Left lobe of liver (tissue), 2 donors: ENCODE measurements at places on chromosomes 4 and X. TPM values are rescaled to one million over a fixed set of nuclear protein-coding genes. Genes with fewer than 3 reads are reported as not detected.

DNA sequence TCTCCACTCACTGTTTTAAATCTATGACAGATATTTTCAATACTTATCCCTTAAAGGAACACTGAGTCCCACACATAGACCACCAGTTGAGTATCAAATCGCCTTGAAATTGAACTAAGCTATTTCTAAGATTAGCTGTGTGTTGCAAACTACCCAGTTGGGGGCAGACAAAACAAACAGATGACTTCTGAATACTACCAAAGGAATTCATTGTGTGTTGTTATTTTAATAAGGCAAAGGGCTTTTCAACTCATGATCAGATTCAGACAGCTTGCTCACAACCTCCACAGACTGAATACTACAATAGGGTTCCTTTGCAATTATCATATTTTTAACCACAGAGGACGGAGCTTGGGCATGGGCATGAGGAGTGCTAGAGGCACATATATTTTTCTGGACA lies 283.0 kb upstream of the GPC4 start:
- DNase-seq: no peak

- DNase-seq: no peak
These were observed 47.7 kb upstream of the FAM9A start for GRCh38 chrX:8848911-8849310.

DNA sequence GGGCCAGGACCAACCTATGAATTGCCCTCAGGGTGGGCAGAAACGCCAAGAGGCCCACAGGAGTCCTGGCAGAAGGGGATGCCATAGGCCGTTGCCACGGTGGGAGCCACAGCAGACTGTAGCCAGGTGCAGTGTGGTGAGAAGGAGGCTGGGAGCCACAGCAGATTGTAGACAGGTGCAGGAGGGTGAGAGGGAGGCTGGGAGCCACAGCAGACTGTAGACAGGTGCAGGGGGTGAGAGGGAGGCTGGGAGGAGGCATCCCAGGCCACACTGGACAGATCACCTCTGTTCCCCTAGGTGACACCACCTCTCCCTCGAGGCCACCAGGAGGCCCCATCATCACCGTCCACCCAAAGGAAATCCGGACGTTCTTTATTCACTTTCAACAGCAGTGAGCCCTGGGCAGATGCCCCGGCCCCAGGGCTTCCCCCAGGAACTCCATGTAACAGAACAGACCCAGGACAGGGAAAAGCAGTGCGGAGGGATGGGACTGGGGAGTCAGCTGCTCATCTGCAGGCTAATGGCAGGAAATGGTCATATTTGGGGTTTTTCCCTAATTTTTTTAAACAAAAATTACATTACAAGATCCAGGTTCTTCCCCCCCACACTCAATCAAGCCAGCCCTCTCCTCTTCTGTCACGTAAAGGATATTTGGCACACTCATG lies 19.5 kb upstream of the MRFAP1 start:
- no peak for DNase-seq

- DNase-seq: no peak
These were observed 27.7 kb downstream of the ABCG2 start for GRCh38 chr4:88130544-88131305.

DNA sequence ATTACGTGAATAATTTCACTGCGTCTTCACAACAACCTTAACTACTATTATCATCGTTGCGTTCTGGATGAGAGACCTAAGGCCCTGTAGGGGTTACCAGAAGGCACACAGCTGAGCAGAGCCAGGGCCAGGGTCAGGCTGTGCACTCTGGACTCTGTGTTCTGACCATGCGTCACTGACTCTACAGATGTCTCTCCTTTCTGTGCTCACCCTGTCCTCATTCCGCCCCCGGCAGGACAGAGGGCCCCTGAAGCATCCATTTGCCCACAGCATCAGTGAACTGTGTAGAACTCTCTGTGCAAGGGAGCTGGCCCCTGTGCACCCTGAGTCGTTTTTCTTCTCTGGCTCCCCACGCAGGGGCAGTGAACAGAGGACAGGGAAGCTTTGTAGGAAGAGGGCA lies 21.3 kb downstream of the GPKOW start:
- DNase-seq: peak; percentile 80

- no peak for DNase-seq
These were observed 96.8 kb upstream of the FRAS1 start for GRCh38 chr4:77960367-77960766.

- no peak for DNase-seq
These were observed 105.9 kb upstream of the SCOC start for GRCh38 chr4:140267576-140267975.

GRCh38 chr4:100165809-100166208 lies 24.5 kb downstream of the DDIT4L start:
- DNase-seq: no peak

DNA sequence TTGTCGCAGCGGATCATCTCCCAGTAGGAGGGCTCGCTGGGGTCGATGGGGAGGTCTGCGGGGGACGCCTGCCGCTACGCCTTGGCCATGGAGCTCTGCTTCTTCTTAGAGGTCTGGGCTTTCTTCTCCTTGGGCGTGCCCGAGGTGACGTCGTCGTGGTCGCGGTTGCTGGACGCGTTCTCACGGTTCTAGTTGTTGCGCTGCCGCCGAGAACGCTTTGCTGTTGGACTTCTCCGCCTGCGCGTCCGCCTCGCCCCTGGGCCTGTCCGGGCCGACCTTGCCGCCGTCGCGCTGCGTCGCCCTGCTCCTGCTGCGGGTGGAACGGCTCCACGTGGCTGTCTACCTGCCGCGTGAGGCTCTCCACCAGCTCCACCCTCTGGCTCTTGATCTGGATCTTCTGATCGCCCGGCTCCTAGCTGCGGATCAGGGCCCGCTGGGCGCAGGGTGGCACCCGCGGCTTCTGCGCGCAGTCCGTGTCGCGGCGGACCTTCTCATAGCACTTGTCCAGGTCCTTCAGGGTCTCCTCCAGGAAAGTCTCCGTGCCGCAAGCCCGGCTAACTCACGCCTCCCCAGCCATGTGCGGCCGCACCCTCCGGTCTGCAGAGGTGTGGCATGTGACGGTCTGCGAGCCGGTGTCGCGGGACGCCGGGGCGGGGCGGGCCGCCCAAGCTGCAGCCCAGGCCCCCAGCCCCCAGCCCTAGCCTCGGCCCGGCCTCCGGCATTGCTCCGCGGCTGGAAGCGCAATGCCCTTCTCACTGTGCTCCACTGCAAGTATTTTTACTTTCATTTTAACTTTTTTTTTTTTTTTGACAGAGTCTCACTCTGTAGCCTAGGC lies 40.5 kb upstream of the OGT start:
- DNase-seq: peak; percentile 46

DNA sequence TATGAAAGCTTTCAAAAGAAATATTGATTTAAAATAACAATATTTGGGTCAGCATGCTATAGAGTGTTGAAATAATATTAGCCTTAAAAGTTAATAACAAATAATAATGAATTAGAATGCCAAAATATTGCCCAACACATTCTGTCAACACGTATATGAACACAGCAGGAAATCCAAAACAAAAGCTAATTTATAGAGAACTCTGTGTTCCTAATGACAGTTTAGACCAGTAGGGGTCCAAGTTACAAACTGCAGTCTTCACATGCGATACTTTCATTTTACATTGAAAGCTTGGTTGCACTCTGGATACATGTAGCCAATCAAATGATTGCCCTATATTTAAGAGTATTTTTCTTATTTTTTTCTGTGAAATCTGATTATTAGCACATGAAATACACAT lies 274.4 kb downstream of the DCTD start:
- no peak for DNase-seq

- DNase-seq: no peak
These were observed 43.8 kb upstream of the UBQLN2 start for GRCh38 chrX:56519642-56520041.

The GABRA4 gene
- total RNA-seq: not detected

DNA sequence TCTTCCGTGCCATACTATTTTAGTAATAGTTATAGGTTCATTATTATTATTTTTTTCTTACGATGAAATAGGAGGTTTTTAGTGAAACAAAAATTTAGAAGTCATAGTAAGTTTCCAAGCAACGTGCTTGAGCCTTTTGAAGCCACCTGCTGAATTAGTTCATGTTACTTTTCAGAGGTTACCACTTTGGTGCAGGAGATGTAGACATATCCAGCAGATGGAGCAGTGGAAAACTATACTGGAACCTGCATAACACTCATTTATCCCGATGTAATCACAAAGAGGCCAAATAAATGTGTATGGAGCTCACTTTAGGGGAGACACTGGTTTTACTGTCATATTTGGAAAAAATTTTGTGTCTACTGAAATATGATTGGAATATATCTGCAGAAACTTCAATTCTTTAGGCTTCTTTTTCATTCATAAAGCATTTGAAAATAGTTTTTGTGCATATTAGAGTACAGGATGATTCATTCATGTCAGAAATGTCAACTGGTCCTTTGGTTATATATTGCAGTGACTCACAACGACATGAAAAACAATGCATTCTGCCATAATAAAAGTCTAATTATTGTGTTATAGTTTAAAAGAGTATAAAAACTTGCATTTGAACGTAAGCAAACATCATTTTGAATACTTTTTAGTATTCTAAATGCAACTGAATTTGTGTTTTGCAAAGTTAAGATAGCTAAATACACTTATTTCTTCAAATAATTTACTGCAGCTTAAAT lies 2182.9 kb upstream of the TENM3 start:
- DNase-seq: no peak

The TRO gene
- 0.70 TPM for total RNA-seq

- no peak for DNase-seq
These were observed 83.2 kb upstream of the FAT1 start for GRCh38 chr4:186806679-186807421.

The SLC4A4 gene
- total RNA-seq: 24.6 TPM

The SUPT20HL2 gene
- not detected for total RNA-seq

DNA sequence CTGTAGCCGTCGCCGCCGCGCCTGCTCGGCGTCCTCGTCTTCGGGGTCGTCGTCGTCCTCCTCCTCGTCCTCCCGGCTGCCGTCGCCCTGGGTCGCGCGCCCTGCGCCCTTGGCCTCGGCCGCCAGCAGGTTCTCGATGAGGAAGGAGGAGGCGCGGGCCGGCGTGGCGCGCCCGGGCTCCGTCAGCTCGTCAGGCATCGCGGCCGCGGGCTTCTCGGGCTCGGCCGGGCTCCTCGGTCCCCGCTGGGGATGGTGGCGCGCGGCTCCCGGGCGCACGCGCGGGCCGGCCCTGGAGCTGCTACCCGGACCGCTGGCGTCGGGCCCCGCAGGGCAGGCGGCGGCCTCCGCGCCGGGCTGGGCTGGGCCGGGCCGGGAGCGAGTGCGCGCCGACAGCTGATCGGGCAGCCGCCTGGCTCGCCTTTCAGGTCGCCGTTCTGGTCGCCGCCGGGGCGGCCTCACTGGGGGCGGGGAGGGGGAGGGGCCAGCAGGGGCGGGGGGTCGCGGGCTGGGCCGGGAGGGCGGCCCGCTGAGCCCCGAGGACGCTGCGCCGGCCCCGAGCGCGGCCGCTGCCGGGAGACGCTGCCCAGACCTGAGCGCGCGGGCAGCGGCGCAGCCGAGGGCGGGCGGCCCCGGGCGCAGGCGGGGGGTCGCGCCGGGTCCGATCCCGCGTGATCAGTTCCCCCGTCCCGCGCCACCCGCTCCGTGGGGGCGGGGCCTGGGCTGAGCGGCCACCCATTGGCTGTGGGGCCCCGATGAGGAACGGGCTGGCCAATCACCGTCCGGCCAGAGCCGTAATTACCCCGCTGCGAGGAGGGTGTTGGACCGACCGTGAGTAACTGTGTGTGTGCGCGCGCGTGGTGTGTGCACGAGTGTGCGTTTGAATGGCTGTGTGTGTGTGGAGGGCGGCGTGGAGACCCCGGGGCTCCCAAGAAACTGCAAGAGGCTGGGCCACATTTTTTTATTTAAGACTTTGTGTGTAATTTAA lies at the start of gene HMX1:
TSS of gene HMX1 (minus strand) at position 423 of the 985 bp plus-strand sequence. CDS start at position 198, 225 bp downstream.
- no peak for DNase-seq

DNA sequence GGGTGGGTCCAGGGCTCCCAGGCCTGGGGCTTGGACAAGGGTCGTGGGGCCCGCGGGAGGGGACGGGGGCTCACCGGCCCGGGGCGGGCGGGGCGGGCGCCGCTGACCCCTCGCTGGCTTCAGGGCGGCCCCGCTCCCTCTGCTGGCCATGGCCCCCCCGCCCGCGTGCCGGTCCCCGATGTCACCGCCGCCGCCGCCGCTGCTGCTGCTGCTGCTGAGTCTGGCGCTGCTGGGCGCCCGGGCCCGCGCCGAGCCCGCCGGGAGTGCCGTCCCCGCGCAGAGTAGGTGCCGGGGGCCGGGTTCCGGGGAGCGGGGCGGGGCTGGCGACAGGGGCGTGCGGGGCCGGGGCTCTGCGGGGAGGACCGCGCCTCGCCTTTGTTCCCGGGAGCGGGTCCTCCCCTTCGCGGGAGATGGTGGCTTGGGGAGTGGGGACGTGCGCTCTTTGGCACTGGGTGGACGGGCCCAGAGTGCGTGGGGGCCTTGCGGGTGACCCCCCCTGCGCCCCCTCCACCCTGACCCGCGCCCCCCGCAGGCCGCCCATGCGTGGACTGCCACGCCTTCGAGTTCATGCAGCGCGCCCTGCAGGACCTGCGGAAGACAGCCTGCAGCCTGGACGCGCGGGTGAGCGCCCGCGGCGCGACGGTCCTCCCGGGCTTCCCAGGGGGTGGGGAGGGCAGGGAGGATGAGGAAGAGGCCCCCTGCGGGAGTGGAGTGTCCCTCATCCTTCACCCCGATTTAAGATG lies 16.8 kb upstream of the NAT8L start:
- no peak for DNase-seq
